Adrenal gland (tissue), 19 donors: ENCODE measurements at places on chromosomes 11 and 22.

DNA sequence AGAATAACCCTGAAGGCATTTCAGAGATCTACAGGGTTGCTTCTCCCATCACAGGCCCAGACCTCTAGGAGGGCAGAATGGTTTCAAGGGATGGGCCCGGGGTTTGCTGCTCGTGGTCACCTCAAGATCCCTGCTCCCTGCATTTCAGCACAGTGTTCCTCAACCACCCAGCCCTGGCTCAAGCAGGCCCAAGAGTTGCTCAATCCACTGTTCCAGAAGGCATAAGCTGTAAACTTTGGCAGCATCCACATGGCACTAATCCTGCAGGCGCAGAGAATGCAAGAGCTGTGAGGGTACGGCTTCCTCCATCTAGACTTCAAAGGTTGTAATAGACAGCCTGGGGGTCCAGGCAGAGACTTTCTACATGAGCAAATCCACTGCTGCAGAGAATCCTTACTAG lies 225.0 kb upstream of the UBASH3B start:
- no peak for DNase-seq

DNA sequence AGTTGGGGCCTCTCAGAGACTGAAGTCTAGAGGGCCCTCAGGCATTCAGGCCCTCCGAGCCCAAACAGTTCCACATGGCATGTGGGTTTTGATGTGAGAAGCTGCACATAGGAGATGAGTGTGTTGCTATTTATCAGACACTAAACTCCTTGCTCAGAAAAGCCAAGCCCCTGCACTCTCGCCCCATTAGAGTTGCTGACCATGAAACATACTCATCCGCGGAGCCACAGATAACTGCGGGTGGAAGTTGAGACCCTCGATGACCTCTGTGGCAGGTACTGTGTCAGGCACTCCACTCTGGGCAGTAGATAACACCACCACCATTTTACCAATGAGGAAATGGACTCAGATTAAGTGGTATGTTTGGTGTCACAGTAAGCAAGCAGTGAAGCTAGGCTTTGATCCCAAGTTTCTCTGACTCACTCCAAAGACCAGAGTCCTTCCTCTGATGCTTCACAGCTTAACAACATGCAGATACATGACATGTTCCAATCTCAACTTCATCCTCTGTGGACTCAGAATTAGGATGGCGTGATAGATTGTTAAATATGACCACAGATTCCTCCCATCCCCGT lies 202.1 kb downstream of the ADAMTS15 start:
- no peak for DNase-seq

GRCh38 chr11:125720781-125721180 lies 25.3 kb upstream of the PATE1 start:
- DNase-seq, result no peak

- DNase-seq, result peak; percentile 84
Observed at GRCh38 chr22:43222262-43222661, 35.3 kb upstream of the TTLL12 start.

- no peak for DNase-seq
Observed at GRCh38 chr22:19842393-19843106, 12.1 kb downstream of the GNB1L start.

GRCh38 chr11:44421090-44421675 lies 111.2 kb upstream of the ALX4 start:
- no peak for DNase-seq

GRCh38 chr11:123249354-123249753 lies 54.3 kb upstream of the CLMP start:
- no peak for DNase-seq

DNA sequence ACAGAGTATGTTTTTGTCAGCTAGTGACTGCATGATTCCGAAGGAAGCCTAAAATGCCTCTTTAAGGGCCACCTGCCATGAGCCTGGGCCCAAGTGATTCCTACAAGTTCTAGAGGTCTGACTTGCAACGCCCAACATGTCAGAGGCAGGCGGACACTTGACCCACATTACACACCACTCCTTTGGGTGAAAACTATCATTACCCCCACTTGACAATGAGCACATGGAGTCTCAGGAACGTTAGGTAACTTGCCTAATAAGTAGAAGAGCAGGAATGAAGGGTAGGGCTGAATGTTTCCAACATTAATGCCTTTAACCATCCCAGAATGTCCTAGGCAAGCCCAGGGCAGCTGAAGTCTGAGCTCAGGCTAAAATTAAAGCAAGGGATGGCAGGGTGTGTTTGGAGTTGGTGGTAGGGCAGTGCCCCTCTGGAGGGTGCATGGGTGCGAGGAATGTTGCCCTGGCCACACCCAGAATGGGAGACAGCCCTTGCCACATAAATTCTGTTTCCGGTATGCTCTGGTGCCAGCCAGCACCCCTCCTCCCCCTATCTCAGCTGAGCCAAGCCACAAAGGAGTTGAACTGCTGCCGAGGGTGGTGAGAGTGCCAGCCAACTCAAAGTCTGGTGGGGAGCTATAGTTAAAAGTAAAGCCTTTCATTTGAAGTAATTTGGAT lies 2.5 kb downstream of the PLAAT2 start:
- no peak for DNase-seq

DNA sequence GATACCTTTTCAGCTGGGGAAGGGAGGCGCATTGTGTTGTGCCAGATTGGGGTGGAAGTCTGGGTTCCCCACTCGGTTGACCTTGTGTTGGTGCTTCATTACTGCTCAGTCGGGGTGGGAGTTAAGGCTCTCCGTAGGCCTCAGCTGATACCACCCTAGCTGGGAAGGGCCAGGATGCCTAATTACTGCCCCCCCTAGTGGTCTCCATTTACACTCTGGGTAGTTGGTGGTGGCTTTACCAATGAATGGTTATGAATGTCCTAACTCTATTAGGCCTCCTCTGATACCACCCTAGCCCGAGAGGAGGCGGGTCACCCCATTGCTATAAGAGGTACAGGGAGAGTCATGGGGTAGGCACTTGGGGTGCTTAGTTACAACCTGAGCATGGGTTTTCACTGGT lies 27.5 kb upstream of the HIKESHI start:
- DNase-seq, result no peak

- no peak for DNase-seq
Observed at GRCh38 chr11:110392056-110392455, 37.7 kb upstream of the FDX1 start.

GRCh38 chr11:96293109-96293508 lies 49.9 kb downstream of the MAML2 start:
- no peak for DNase-seq
